Vagina (tissue), 2 donors: ENCODE measurements at places on chromosomes 2 and 18. TPM values are rescaled to one million over a fixed set of nuclear protein-coding genes. Genes with fewer than 3 reads are reported as not detected.

DNA sequence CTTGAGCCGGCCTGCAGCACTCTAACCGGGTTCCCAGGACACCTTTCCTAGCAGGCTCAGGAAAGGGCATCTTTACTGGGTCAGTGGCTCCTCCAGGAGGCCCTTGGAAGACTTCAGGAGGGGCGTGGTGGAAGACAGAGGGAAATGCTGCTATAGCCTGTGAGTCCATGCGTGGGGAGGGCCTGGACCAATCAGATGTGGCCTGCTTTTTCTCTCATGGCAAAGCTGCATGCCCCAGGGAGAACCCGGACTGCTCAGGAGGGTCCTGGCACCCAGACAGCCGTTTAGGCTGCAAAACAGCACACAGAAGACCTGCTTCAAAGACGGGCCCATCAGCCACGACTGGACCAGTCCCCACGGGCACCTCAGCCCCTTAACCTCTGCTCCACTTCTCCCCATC is 84.4 kb downstream of the EIPR1 start:
- no peak for DNase-seq

DNA sequence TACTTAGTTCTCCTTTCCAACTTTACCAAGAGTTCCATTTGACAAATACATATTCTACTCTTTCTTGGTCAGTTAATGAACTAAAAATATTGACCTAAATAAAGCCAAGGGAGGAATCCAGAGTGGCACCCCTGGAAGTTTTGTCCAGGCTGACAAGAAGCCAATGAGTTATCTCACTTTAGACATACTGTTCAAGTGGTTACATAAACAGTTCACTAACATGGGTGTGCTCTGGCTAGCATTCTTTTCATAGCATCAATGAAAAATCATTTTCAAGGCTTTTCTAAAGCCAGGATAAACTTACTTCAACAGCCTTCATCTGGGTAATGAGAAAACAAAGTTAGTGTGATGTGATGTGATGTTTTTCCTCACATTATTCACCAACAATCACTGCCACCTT is 649.4 kb downstream of the TDRD15 start:
- DNase-seq: no peak

The MALL gene
- 56.7 TPM for total RNA-seq

GRCh38 chr18:63590373-63590772 is 3.2 kb downstream of the SERPINB13 start:
- no peak for DNase-seq

DNA sequence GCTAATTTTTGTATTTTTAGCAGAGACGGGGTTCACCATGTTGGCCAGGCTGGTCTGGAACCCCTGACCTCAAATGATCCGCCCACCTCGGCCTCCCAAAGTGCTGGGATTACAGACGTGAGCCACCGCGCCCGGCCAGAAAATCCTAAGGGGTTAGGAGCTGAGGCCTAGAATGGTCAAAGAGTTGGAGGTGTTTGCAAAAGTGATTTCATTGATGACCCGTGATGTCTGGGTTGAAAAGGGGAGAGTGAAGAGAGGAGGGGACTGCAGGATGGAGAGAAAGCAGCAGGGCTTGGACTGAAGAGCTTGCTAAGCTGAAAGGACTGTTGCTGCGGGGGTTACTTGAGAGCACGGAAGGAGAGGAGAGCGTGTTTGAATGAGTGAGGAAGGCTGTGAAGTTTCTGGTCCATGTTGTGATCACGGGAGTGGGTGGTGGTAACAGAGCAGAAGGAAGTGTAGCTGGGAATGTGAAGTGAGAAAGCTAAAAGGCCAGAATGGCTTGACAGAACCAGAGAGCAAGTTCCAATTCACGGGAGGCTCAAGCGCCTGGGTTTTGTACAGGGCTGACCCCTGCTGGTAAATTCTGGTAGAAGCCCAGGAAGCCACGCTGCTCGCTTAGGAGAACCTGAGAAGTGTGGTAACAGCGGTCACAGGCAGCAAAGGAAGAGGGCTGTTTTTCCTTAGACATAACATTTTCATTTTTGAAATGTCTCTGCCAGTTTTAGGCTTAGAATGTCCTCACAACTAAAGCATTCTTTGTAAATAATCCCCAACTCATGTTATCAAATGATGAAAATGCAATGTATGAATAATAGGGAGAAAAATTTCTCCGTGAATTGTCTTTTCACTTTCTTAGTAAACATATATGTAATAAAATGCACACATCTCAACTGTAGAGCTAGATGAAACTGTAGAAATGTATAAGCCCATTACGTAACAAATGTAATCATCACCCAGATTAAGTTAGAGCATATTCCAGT is 40.5 kb upstream of the ACTR2 start:
- no peak for DNase-seq

GRCh38 chr2:78132391-78133370 is 610.5 kb upstream of the LRRTM4 start:
- no peak for DNase-seq

GRCh38 chr18:79495591-79496071 is 99.9 kb downstream of the NFATC1 start:
- no peak for DNase-seq

- no peak for DNase-seq
Measured at GRCh38 chr2:39947294-39948015, 168.4 kb upstream of the THUMPD2 start.

DNA sequence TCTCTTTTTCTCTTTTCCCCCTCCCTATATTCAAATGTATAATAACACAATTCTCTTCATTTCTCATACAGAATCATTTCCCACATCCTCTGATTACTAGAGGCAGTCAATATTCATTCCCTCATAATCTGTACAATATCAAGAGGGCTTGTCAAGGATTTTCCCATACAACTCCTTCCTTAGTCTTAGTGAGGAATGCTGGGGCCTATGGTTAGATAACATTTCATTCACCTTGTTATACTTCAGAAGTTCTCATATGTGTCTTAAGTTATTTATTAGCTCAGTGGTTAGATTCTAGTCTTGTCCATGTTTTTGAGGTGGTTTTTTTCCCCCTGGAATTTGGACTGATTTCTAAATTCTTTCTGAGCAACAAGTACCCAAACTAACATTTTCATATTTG is 289.5 kb downstream of the PDE11A start:
- no peak for DNase-seq

DNA sequence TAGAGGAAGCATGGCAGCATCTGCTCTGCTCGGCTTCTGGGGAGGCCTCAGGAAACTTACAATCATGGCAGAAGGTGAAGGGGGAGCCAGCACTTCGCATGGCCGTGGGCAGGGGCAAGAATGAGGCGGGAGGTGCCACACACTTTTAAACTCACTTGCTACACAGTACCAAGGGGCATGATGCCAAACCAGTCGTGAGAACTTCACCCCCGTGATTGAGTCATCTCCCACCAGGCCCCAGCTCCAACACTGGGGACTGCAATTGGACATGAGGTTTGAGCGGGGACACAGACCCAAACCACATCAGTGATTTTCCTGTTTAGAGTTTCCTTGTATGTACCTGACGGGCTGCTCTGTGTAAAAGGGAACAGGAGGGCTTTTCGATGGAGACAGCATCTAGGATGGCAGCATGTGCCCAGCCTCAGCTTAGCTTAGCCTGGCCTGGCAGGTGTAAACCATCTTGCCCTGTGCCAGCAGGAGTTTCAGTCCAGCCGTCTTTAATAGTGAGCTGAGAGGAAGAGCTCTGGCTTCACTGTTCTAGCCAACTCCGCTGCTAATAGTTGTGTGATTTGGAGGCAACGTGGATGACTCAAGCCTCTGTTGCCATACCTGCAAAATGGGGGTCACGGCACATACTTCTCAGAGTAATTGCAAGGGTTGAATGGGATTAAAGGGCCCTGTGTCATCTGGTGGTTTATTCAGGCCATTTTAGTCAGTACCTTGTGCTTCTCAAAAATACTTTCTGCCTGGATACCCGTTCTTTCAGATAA is 101.8 kb downstream of the ASAP2 start:
- no peak for DNase-seq

The CACNB4 gene
- total RNA-seq: 4.9 TPM

The UPP2 gene
- not detected for total RNA-seq

The C1GALT1C1L gene
- total RNA-seq: 1.2 TPM

The PASK gene
- total RNA-seq: 6.4 TPM

The SERPINB10 gene
- 0.98 TPM for total RNA-seq

The MSTN gene
- 0.74 TPM for total RNA-seq

The RGPD3 gene
- 0.25 TPM for total RNA-seq

DNA sequence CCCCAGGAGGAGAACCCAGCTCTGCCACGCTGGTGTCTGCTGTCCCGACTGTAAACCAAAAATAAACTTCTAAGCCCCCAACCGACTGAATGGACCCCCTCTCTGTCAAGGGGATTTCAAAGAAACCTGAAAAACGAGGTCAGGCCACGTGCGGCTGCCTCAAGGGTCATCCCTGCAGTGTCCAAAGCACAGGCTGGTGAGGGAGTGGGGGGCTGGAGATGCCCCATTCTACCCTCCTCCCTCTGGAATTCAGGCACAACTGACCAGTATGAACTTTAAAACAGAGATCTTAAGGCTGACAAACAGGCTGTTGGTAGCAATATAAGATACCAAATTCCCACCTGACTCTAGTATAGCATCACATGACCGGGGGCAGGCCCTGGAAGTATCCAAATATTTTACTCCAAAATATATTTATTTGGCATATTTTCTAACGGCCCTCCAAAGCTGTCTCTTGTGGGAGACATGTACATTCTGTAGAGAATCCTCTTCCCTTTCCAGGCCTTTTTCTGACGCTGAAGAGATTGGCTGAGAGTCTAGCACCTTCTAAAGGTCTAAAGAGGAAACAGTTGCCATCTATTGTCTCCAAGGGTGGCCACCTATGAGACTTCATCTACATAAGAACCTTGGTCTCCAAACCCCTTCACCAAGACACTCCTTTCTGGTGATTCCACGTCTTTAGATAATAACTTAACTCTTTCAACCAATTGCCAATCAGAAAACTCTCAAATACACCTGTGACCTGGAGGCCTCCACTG is 40.4 kb upstream of the CTDP1 start:
- peak; percentile 69 for DNase-seq

The TUBA3E gene
- total RNA-seq: not detected

- DNase-seq: no peak
Measured at GRCh38 chr2:236583621-236584203, 14.1 kb downstream of the ACKR3 start.

The MAP3K19 gene
- total RNA-seq: not detected

- no peak for DNase-seq
Measured at GRCh38 chr2:15702452-15702851, 110.8 kb downstream of the DDX1 start.

GRCh38 chr2:221377597-221377996 is 194.5 kb downstream of the EPHA4 start:
- no peak for DNase-seq

DNA sequence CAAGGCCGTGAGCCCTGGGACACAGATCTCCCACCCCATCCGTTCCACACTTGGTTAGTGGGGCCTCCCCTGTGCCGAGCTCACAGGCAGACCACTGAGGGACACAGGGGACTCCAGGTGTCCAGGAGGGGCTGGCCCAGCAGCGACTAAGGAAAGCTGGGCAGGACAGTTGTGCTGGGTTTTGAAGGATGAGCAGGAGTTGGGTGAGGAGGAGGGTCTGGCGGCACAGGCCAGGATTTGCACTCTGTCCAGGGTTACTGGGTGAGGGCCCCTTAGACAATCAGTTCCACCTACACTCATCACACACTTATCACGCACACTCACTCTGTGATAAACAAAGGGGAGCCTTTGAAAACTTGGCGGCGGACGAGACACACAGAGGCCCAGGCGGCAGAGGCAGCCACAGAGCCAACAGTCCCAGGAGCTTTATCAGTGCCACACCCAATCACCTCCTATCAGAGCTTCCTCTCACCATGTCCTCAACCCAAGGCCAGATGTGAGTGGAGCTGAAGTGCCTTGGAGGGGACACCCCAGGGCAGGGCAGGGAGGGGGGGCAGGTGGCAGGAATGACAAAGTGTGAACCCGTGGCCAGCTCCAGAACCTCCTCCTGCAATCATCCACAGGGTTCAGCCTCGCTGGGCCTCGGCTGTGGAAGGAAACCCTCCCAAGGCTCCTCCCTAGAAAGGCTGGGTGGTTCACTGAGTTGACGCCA is 26.6 kb downstream of the BIN1 start:
- DNase-seq: no peak

GRCh38 chr2:199405241-199405640 is 52.5 kb downstream of the SATB2 start:
- no peak for DNase-seq

- DNase-seq: peak; percentile 77
Measured at GRCh38 chr2:95061601-95062183, 36.2 kb downstream of the MAL start.

GRCh38 chr2:142234741-142235140 is 103.9 kb upstream of the LRP1B start:
- no peak for DNase-seq

- no peak for DNase-seq
Measured at GRCh38 chr18:79629606-79630005, 50.0 kb upstream of the CTDP1 start.

The EVX2 gene
- total RNA-seq: 0.98 TPM

DNA sequence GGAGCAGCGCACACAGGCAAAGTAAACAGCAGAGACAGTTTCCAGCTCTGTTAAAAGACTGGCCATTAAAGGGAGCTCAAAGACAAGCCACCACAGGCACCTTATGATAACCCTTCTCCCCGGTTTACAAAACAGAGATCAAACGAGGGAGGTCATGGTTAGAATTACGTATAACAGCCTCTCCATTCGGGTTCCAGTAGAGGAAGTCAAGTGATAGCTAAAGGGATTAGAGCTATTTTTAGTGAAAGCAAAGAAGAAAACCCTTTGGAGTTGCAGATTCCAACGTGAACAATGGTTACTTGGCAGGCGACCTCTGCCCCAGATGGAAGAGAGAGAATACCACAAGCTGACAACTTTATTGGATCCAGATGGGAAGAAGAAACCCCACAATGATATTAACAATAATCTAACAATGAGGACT is 31.2 kb upstream of the EDAR start:
- no peak for DNase-seq

DNA sequence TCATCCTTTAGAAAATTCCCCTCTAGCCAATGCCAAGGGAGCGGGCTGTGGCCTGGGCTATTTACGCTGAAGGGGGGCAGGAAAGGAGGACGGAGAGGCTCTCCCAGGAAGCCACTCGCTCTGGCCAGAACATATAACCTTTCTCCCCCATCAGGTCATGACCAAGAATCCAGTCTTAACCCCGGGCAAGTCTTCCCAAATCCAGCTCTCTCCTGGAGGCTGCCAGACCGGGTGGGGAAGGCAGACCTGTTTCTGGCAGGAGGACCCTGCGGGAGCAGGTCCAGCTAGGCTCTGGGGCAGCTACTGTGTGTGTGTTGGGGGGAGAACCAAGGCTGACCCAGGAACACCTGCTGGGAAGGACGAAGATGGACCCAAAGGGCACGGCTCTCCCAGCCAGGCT is 13.4 kb upstream of the SEMA4C start:
- no peak for DNase-seq

GRCh38 chr18:79000997-79001396 is 21.4 kb downstream of the SALL3 start:
- DNase-seq: no peak

The PROM2 gene
- total RNA-seq: 70.5 TPM
